Activated gamma-delta T cell treated with anti-CD3 and anti-CD28 coated beads, Interleukin-2, amount 50 U/mL, for 16 hours (primary cell): ENCODE measurements at places on chromosomes 12 and 14.

DNA sequence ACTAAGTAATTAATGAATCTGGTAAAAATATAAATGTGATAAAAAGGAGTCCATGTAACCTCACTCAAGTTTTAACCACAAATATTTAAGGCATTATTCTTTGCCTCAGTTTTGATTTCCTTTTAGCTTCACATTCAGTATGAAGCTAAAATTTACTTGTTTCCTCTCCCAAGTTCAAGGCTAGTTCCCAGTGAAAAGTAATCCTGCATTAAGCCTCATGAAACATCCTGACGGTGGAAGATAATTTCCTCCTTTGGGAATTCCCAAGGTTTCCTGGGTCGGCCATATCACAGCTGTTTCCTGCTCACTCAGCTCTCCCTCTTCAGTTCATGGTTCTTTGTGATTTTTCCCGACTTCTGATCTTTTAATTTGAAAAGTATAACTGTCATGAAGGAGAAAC, 1256.8 kb upstream of the FLRT2 start:
- DNase-seq = no peak

- no peak for DNase-seq
Observed at GRCh38 chr12:41034686-41035085, 153.4 kb upstream of the PDZRN4 start.

DNA sequence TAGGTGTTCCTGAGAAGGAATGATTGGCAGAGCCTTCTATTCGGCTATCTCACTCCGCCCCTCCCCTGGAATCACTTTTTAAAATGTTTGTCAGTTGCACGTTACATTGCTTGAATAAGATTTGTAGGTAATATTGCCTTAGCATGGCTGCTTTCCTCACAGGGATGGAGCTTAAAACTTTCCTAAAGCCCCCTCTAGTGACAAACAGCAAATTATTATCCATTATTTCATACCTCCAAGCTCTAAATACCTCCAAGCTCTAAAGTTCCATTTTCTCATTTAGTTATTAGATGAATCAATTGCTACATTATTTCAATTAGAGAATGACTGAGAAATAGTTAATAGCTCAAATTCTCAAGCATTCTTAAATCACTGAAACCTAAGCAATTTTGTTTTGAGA, 5.1 kb upstream of the SPATA7 start:
- DNase-seq = no peak

DNA sequence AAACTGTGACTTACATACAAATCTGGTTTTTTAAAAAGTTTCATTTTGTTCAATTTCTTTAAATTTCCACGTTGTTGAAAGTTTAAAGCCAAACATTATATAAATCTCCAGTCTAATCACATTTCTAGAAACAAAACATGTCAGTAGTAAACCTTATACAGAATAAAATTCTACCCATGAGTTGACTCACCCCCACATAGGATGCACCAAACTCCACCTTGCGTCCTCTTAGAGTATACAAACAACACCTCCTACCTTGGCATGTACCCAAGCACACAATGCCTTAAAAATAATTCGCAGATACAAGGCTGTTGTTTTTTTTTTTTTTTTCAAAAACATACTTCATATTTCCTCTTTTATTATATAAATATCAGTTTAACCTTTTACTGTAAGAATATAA, 3.3 kb downstream of the FBXL14 start:
- no peak for DNase-seq

GRCh38 chr12:88238406-88238805, 96.3 kb downstream of the TMTC3 start:
- no peak for DNase-seq

DNA sequence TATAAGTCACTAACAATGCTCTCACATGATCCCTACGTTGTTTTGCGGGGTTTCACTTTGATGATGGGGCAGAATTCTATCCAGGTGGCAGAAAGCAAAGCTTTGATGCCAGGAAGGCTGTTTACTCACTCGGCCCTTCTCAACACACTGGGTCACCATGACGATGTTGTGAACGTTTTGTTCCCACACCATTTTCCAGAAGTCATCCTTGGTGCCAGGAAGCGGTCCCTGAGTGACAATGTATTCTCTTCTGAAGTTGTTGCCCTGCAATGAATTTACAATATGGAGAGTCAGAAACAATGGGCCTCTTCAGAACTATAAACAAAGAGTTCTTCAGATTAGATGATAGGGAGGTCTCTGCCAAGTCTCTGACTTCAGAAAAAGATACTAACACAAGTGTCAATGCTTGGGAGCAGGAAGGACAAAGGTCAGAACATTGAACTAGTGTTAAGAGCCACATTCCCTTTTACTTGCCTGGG, 101.3 kb downstream of the PTPRB start:
- DNase-seq = no peak

DNA sequence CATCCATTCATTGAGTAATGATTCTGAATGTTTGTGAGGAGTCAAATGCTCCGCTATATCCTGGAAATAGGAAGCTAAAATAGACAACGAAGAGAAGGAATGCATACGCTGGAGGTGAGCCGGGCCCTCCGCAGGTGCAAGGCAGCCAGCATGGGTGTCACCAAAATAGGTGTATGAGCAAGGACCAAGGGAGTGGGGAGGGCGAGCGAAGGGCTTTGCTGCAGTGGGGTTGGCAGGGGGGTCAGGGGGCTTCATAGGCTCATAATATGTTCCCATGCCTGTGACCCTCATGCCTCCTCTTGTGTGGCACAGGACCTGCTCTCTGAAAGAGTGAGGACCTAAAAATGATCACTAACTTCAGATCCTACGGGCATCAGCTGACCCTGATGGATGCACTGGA, 73.0 kb downstream of the PRMT8 start:
- DNase-seq = no peak

DNA sequence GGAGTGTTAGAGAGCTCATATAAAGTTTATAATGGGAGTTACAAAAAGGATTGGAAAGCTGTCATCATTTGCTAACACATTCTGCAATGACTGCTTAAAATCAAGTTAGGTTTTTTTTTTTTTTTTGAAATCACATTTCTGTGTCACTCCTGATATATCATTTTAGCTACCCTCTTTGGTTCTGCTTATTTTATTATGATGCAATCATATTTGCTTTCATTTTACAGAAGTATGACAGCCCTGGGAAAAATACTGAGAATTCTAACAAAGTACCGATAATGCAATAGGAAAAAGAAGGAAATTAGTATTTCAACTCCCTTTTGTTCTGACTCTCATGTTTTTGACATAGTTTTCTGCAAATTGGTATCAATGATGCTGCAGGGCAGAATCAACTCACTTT, 71.6 kb upstream of the MDGA2 start:
- DNase-seq = no peak

DNA sequence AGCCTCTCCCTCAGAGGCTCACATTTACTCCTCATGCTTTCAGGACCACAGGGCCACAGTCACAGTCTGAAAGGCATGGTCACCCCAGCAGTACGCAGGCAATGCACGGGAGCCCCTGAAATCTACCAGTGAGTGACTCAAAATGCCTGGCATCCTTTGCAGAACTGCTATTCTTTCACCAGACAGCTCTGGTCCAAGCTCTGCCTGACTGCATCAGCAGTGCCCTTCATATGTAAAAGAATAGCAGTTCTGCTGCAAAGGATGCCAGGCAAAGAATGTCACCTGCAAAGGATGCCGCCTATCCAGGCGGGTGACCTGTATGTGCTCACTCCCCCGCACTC, 38.5 kb downstream of the LGMN start:
- DNase-seq = no peak

DNA sequence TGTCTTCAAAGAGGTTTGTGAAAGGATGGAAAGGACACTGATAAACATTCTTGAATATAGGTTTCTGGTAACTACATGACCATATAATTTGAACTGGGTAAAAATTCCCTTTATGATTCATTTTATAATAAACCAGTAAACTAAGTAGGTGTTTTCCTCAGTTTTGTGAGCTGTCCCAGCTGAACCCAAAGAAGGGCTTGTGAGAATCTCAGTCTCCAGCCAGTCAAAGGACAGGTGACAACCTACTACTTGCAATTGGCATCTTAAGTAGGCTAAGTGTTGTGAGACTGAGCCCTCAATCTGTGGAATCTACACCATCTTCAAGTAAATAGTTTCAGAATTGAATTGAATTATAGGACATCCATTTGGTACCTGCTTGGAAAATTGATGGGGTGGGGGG, 75.2 kb downstream of the MYF5 start:
- DNase-seq = no peak

DNA sequence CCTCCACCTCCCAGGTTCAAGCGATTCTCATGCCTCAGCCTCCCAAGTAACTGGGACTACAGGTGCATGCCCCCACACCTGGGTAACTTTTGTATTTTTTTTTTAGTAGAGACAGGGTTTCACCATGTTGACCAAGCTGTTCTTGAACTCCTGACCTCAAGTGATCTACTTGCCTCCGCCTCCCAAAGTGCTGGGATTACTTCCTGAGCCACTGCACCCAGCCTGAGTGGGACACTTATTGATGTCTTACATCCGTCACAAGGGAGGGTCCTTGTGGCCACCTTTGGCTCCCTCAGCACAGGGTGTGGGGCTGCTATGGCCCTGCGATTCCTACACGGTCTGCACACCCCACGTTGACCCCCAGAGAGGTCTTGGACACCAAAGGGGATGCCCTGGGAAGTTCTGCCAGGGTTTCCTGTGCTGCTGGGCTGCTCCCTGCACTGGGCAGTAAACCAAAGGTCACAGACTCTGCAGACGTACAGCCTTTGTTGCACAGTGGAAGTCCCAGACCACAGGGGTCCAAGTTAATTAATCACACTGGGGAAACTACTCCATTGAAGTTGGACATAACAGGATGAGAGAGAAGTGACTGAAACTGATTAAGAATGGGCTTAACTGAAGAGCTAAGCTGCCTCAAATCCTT, 95.7 kb downstream of the SAMD4A start:
- DNase-seq = no peak

GRCh38 chr12:100737168-100737567, 57.4 kb upstream of the ANO4 start:
- DNase-seq = no peak

DNA sequence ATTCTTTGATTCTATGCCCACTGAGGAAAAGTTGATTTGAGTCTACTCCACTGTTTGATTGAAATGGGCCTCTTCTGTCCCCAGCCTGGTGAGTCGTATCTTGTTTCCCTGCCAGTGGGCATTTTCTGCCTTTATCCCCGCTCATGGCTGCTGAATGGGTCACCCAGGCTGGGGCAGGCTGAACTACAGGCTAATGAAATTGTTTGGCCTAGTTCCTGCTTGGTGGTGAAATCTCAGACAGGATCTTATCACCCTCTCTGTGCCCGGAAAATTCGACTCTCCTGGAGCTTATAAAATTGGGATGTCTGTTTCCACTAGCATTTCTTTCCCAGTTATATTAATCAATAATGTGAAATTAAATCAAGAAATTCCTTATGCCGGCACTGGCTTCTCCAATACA, 65.0 kb downstream of the CHST11 start:
- DNase-seq = no peak

- DNase-seq = no peak
Observed at GRCh38 chr14:95185767-95186392, 28.6 kb upstream of the DICER1 start.

GRCh38 chr14:40618225-40618898, 988.3 kb upstream of the LRFN5 start:
- DNase-seq = no peak

DNA sequence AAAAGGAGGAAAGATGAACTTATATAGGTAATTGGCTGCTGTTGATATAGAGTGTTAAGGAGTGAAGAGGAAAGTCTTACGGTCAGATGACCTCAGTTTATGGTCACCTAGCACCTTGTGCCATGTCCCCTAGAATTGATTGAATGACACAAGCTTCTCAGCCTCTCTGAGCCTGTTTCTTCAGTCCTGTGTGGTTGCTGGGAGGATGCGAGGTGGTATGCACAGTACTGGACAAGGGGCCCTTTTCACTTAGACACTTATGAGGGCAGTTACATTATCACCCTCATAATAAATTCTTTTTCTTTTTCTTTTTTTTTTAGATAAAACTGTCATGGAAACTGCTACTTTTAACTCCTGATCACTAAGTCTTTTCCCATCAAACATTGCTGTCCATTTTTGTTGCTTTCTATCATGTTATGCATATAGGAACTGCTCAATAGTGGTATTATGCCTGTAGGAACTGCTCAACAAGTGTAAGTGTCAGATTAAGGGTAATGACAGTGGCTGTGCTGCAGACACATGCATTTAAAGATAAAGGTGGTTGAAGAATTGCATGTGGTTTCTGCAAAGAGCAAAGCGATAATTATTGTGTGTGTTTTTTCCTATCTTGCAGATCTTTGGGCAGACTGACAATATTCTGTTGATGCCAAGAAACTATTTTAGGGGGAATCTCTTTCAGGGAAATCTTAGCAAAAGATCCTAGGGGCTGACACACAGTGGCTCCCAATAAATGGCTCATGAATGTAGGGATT, 11.6 kb downstream of the ANO6 start:
- DNase-seq = no peak

GRCh38 chr12:76480796-76481195, 78.8 kb downstream of the OSBPL8 start:
- DNase-seq = no peak

GRCh38 chr12:118398940-118399339, 22.6 kb downstream of the SUDS3 start:
- DNase-seq = no peak

DNA sequence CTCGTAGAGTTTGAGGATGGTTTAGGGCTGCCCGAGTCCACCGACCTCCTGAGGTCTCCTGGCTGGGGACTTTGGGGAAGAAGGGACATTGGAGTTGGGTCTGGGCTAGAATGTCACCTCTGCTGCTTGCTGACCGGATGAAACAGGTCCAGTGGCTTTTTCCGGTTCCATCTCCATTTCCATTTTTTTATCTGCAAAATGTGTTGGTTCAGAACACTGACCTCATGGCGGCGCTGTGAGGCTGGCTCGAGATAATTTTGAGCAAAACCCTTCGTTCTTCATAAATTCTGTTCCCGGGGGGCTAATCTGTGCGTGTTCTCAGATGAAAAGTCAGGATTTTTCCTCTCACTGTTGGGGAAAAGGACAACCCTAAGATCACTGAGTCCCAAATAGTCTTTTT, 11.7 kb upstream of the MYL2 start:
- no peak for DNase-seq

- no peak for DNase-seq
Observed at GRCh38 chr12:31337952-31338351, 12.0 kb upstream of the SINHCAF start.

GRCh38 chr14:65268594-65268993, 143.9 kb upstream of the FUT8 start:
- no peak for DNase-seq

- DNase-seq = no peak
Observed at GRCh38 chr12:13534645-13535398, 338.3 kb downstream of the EMP1 start.

GRCh38 chr12:121794534-121795033, 1.1 kb upstream of the RHOF start:
- DNase-seq = no peak

GRCh38 chr12:62640910-62641448, 174.4 kb downstream of the MON2 start:
- DNase-seq = peak; percentile 4

- no peak for DNase-seq
Observed at GRCh38 chr12:18868717-18869116, 130.8 kb downstream of the CAPZA3 start.

DNA sequence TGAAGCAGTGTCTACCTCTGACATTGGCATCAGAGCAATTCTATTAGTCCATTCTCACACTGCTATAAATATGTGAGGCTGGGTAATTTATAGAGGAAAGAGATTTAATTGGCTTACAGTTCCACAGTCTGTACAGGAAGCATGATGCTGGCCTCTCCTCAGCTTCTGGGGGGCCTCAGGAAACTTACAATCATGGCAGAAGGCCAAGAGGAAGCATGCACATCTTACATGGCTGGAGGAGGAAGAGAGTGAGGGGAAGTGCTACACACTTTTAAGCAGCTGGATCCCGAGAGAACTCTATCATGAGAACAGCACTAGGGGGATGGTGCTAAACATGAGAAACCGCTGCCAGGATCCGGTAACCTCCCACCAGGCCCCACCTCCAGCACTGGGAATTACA, 25.7 kb upstream of the SEL1L start:
- DNase-seq = no peak
